ENCODE measurements at places on chromosomes 5 and 9.

DNA sequence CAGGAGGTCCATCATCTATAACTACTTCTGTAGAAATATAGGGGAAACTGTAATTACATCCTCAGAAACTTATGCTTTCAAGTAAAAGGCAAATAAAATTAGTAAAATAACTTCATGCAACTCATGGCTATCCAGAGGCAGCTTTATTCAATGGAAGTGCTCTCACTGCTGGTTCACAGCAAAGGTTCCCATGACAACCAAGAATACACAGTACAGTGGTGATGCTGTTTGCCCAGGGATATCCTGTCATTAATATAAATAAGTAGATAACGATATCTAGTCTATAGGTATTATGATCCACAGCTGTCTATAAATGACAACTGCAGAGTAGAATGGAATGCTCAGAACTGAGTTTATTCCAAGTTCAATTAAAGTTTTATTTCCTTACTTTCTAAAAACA, 390.3 kb downstream of the PDE4D start:
- no peak for DNase-seq

- DNase-seq, result no peak
Observed at GRCh38 chr5:158514986-158515359, 584.7 kb downstream of the EBF1 start.

DNA sequence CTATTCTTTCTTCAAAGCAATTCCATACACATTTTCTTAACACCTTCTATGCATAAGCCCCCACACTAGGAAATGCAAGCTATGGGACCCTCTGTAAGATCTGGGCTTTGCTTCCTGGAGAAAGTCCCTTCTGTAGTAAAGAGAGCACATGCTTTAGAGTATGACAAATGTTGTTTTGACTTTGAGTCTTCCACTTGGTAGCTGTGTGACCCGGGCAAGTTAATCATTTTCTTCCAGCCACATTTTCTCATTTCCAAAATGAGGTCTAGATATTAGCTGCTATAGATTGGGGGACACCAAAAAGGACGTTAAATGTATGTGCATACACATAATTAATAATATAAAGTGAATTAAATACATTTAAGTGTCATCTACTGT, 334.0 kb downstream of the NFIB start:
- no peak for DNase-seq

- no peak for DNase-seq
Observed at GRCh38 chr9:126745574-126746411, 59.0 kb upstream of the ZBTB43 start.

GRCh38 chr5:152403046-152403445, 2.0 kb downstream of the NMUR2 start:
- no peak for DNase-seq

DNA sequence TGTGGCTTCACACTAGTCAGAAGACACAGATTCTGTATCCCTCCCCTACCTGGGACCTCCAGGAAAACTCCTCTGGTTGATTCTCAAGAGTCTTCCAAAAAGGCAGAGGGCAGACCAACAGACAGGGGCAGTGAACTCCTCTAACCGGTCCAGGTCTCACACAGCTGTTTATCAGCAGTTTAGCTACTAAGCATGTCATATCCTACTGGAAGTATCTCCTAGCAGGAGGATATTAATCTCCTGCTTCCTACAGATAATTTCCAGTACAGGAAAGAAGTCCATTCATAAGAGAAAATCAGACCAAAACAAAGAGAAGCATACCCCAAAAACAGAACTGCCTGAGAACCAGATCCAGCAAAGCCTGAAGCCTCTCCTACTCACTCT, 64.3 kb downstream of the DTWD2 start:
- DNase-seq, result no peak

DNA sequence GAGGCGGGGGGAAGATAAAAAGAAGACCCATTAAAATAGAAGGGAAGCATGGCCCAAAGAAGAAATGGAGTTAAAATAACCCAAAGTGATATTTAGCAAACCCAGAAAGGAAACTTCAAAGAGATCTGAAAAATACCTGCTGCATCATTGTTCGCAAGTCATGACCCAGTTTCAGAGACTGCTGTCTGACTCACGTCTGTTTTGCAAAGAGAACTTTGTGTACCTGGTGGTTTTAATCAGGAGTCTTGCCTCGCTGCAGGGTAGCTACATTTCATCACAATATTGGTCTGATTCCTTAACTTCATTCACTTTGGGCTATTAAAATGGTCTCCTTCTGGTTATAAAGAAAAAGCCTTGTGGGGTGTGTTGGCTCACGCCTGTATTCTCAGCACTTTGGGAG, 461.1 kb upstream of the DAP start:
- no peak for DNase-seq

DNA sequence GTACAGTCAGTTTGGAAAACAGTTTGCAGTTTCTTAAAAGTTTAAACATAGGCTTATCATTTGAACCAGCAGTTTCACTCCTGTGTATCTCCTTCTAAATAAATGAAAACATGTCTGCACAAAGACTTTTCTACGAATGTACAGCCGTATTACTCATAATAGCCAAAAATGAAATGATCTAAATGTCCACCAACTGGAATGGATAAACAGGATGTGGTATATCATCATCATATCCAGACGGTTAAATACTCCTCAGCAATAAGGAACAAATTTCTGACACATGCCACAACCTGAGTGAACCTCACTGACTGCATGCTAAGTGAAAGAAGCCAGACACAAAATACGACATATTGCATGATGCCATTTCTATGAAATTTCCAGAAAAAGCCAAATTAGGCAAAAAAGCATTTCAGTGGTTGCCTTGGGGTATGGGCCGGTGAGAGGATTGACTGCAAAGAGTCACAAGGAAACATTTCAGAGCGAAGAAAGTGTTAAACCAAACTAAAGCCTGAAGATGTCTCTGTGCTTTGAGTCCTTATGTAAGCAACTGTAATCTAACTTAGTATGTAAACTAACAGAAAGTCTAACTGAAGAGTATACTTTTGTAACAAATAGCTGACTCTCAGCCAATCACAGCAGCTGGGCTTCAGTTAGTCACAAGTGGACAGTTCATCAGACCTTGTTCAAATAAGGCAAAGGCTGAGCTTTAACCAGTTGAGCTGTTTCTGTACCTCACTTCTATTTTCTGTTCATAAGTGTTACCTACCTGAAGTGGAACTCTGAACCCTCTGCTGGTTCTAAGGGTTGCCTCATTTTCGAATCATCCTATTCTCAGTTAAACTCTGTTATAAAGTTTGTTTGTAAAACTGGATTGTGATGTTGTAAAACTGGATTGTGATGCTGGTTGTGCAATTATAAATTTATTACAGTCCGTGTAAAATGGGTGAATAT, 65.2 kb downstream of the TRIO start:
- no peak for DNase-seq

DNA sequence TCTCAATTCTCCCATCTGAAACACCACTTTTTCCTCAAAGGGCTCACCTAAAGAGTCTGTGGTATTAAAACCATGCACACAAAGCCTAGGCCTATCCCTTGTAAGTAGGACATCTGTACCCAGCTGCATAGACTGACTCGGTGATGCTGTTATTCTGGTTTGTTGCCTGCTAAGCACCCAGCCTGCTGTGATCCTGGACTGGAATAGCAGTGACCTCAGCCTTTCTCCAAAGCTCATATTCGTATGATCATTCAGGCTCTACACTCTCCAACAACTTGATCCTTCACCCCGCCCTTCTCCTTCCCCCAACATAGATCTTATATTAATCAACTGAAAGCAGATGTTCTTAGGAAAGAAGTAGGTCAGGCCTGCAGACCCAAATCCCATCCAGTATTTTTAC, 81.4 kb upstream of the WWC1 start:
- DNase-seq, result no peak

GRCh38 chr5:130102375-130102774, 198.1 kb downstream of the CHSY3 start:
- DNase-seq, result no peak

DNA sequence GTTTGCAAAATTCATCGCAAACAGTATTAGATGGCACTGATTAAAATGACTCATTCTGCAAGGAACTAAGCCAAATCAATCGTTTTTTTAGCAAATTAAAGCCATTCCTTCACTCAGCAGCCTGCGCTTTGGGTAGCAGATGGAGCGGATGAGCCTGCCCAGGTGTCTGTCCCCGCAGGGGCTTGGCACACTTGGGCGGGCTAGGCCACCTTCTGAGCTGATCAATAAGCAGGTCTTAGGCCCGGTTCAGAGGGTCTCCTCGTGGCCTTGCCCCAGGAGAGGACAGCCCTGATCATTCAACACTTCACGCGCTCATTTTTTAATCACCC, 78.0 kb upstream of the FCN1 start:
- DNase-seq, result peak; percentile 40

DNA sequence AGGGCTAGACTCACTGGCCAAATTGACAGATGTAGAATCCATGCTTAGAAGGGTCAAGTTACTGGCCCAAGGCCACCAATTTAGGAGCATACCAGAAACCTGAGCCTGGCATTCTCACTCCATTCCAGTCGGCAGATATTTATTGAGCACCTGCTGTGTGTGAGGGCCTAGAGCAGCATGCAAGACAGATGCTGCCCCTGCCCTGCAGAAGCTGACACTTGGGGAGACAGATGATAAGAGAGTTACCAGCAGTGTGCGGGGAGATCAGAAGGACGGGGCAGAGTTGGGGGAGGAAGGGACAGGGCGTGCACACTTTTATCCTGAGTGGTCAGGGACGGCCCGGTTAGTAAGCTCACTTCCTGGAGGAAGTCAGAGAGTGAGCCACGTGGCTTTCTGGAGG, 111.5 kb upstream of the RAPGEF1 start:
- no peak for DNase-seq

DNA sequence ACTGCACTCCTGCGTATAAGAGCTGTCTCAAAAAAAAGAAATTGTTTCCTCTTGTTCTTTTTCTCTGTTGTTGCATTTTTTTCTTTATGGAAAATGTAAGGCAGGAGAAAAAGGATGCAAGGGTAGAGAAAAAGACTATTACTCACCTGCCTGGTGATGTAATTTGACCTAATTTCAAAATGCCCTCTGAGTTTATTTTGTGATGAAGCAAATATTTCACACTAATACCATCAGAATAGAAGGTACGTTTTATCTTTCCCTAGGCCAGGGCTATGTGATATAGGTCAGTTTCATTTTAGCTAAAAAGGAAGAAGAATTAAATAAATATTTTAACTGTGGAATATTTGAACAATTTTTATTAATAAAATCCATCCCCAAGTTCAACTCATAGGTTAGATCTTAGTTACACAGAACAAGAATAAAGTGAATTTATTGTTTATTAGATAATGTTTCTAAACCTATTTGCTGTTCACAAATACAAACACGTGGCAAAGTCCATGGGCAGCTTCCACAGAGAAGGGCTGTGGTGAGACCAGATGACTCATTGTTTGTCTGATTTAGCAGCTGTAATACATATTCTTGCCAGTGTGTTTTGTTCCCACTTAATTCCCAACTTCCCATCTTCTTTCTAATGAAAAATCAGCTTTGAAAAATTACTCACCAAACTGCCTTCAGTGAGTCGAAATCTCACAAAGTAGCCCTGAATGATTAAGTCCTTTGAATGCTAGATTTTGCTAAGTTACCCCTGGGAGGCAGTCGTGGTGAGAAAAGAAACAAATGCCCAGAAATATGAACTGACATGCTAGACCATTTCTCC, 52.8 kb upstream of the CCDC112 start:
- no peak for DNase-seq

GRCh38 chr9:90562229-90562628, 80.4 kb downstream of the DIRAS2 start:
- no peak for DNase-seq

GRCh38 chr9:104858846-104859245, 69.1 kb downstream of the ABCA1 start:
- no peak for DNase-seq

- DNase-seq, result no peak
Observed at GRCh38 chr5:131386779-131387178, 122.9 kb downstream of the CDC42SE2 start.

DNA sequence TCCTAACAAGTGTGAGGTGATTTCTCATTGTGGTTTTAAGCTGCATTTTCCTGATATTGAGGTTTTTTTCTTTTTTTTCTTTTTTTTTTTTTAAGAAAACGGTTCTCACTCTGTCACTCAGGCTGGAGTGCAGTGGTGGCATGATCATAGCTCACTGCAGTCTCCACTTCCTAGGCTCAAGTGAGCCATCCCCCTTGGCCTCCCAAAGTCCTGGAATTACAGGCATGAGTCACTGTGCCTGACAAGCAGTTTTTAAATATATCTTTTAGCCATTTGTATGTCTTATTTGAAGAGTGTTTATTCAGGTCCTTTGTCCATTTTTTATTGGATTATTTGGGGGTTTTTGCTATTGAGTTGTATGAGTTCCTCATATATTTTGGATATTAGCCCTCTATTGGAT, 53.8 kb downstream of the GCNT1 start:
- DNase-seq, result no peak

DNA sequence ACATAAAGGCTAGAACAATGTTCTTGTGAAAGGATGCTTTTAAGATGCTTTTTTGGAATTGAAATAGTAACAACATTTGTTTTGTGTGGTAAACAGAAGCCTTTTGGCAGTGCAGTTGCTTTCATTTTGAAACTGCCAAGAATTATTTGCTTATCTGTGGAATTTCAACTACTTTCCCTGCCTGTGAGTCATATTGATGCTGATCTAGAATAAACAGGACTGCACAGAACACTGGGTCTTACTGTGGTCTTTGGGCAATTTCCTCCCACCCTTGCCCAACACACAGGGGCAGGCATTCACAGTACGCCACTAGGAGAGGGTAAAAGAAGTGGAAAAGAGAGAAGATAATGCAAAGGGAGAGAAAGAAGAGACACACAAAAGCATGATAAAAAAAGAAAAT, 483.7 kb downstream of the ELAVL2 start:
- DNase-seq, result no peak

GRCh38 chr9:68429631-68430030, 73.2 kb downstream of the PGM5 start:
- DNase-seq, result no peak

DNA sequence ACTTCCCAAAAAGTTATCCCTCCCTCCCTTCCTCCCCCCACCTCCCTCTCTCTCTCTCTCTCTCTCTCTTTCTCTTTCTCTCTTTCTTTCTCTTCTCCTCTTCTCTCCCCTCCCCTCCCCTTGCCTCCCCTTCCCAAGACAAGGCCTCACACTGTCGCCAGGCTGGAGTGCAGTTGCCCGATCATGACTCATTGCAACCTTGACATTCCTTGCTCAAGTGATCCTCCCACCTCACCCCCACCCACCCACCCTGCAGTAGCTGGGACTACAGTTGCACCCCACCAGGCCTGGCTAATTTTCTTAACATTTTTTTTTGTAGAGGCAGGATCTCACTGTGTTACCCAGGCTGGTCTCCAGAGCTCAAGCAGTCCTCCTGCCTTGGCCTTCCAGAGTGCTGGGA, 32.8 kb downstream of the VPS13A start:
- no peak for DNase-seq

- DNase-seq, result no peak
Observed at GRCh38 chr5:168608386-168608785, 29.2 kb upstream of the PANK3 start.

- DNase-seq, result no peak
Observed at GRCh38 chr9:121584421-121584820, 67.0 kb upstream of the DAB2IP start.

- no peak for DNase-seq
Observed at GRCh38 chr5:68862560-68862959, 231.3 kb upstream of the SLC30A5 start.

GRCh38 chr9:135698767-135699166, 514 bp downstream of the SOHLH1 start:
- DNase-seq, result no peak

- DNase-seq, result no peak
Observed at GRCh38 chr9:134040781-134041648, 15.7 kb downstream of the BRD3OS start.

GRCh38 chr5:72308853-72309191, 11.2 kb downstream of the MRPS27 start:
- no peak for DNase-seq

Data from sigmoid colon (tissue), 7 donors.